Fibroblast of skin of right biceps (primary cell): ENCODE measurements at places on chromosomes 1 and 21.
A peak's percentile ranks its signal among the peaks of the same experiment; 100 is the strongest.

DNA sequence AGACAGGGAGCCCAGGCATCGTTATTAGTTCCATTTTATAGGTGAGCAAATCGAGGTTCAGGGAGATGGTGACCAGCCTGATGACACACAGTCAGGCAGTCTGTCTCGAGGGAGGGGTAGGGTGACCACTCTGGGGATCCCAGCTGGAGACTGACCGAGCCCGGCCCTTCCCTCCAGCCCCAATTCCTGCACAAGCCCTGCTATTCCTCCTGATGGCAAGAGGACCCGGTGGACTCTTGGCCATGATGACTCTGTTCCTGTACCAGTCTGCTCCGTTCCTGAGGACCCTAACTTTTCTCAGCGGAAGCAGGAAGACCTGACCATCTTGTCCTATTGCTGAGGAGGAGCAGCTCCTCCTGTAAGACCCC, 391 bp downstream of the AGT start:
- DNase-seq, result no peak

GRCh38 chr1:20648438-20648837, 12.7 kb downstream of the DDOST start:
- DNase-seq, result no peak

DNA sequence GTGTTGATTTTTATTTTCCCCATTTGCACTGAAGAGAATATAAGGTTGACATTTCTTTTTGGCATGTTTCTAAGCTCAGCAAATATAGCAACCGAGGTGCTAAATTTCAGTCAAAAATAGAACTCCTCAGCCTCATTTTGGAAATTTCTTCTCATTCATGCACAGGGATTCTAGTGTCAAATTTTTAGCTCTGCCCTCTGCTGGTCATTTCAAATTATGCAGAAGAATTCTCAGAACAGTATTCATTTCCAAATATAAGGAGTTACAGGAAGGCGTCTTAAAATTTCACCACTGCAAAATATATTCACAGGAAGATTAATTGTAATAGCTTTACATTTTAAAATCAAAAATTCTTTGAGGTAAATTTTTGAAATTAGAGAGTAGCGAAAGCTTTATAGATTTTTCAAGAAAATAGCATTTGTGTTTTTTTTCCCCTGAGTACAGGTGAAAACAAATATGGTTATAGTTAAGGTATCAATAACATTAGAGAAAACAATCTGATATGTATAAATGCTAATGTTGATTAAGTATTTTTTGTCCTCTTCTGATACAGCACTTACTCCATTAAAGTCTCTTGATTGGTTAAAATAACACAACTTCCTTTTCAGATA, 57.9 kb downstream of the FMN2 start:
- DNase-seq, result peak; percentile 55

DNA sequence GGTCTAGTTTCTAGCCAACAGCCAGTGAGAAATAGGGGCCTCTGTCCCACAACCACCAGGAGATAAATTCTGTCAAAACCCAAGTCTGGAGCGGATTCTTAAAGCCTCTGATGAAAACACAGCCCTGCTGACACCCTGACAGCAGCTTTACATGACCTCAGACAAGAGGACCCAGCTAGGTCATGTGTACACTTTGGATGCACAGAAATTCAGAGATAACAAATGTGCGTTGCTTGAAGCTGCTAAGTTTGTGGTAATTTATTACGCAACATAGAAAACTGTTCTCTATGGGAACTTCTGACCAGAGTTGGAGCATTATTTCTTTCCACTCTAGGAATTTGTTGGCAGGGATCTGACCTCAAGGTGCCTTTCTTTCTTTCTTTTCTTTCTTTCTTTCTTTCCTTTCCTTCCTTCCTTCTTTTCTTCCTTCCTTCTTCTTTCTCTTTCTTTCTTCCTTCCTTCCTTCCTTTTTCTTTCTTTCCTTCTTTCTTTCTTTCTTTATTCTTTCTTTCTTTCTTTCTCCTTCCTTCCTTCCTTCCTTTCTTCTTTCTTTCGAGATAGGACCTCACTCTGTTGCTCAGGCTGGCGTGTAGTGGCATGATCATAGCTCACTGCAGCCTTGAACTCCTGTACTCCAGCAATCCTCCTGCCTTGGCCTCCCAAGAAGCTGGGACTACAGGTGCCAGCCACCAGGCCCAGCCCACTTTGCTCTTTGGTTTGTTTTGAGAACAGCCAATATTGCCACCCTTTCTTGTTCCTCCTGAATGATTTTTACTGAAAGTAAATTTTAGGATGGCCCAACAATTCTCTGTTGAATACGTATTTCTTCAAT, 14.9 kb upstream of the HMGCS2 start:
- DNase-seq, result peak; percentile 17

DNA sequence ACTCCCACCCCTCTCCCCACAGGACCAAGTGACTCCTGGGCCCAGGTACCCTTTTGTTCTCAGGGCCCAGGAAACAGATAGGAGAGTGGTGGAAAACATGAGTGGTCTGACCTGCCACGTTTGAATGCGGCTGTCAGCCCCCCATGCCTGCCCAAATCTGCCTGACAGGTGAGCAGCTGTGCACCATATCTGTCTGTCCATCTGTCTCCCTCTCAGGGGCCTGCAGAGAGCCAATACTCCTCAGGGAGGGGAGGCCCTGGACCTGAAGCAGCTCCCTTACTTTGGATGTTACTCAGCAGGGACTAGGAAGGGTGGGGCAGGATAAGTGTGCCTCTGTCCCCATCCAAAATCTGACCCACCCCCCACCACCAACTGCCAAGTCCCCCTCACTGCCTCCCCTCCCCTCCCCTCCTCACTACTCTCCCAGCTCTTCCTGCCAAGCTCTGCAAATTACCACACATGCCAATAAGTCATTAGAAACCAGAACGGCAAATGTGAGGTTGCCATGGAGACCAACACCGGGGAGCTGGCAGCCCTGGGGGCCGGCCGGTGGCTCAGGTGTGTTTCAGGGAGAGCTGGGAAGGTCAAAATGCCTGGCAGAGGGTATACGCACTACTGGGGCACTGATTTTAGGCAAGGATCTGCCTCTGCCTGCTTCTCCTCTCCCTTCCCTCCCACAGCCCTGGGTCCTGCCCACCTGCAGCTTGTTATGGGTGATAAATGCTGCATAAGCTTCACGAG, 11.5 kb downstream of the LRRN2 start:
- no peak for DNase-seq

GRCh38 chr1:234307726-234308125, 65.5 kb upstream of the COA6 start:
- DNase-seq, result no peak

GRCh38 chr1:77031106-77031662, 163.9 kb downstream of the ST6GALNAC5 start:
- peak; percentile 41 for DNase-seq

GRCh38 chr1:52482326-52483004, 70.4 kb downstream of the TUT4 start:
- DNase-seq, result no peak

- DNase-seq, result no peak
Measured at GRCh38 chr21:43726686-43727518, 8.0 kb downstream of the PDXK start.
